ENCODE measurements at places on chromosomes 7 and 10.

DNA sequence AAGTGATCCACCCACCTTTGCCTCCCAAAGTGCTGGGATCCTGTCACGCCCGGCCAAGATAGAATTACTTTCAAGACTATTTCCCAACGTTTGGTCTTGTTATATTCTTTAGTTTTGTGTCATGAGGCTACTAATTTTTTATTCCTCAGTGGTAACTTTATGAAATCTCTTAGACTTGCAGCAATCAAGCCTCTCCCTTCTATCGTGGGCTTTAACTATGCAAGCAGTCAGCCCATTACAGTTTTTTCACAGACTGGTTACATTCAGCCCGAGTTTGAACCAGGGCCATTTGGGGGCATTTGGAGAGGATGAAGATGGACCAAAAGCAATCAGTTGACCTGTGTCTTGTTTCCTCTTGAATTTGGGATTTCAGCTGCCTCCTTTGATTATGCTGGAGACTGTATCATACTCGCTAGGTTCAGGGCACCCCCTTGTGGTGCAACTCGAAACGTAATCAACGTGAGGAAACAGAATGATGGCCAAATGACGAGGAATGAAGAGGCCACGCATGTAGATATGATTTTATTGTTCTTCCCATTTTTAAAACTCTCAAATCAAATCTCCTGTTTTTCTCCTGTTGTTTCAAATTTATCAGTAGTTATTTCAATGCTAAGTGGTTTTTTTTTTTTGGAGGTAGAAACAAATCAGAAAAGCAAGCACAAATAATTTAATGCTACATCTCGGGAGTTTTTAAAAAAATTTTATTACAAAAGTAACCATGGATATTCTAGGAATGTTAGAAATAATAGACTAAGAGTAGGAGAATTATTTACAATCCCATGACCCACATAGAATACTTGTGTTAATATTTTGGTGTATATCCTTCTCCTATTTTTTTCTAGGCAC, 151.6 kb downstream of the KIAA1217 start:
- peak; percentile 2 for DNase-seq

DNA sequence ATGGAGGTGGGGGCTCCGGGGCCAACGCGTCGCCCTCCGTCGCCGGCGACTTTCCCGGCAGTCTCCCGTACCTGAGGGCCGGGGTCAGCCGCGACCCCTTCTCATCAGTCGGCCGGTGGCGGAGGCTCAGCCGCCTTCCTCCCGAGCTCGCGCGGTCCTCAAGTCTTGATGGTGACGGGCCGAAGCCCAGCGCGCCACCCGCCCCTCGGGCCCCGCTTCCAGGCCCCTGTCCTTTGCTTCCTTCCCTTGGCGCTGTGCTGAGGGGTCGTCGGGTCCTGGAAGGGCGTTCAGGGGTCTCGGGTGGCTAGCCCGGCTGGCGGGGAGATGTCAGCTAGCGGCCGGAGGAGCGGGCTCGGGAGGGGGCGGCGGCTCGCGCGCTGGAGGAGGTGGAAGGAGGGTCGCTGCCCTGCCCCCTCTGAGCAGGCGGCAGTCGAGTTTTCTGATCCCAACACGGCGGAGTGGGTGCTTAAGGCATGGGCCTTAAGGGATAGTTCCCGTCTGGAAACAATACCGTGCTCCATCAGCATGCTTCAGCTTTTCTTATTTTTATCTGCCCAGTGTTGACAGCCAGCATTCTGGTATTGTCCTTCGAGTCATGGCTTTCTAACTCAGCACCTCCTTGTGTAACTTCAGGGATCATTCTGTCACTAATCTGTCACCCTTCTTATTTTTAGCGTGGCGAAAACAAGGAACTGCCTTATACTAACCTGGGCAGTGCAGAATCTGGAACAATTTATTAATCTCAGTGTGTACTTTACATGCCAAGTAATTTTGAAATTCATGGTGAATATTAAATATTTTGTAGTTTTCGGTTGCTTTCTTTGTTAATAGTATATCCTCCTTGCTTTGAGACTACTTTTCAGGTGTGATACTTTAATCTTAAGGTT, 748 bp downstream of the PHTF2 start:
- DNase-seq = no peak

DNA sequence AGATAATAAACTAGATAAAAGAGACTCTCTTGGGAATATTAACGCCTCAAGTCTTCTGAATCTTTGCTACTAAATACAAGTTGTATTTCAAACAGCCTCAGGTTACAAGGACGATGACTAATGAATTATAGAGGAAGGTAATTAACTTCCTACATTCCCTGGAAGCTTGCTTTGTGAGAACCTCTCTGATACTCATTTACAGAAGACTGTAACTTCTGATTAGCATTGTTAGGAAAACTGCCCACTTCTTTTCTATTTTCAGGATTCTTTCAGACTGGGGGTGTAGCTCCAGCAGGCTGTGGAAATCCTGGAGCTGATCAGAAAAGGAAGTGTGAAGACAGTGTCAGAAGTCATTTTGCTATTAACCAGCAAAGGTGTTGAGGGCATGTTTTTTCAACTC, 316.7 kb upstream of the NPSR1 start:
- no peak for DNase-seq

DNA sequence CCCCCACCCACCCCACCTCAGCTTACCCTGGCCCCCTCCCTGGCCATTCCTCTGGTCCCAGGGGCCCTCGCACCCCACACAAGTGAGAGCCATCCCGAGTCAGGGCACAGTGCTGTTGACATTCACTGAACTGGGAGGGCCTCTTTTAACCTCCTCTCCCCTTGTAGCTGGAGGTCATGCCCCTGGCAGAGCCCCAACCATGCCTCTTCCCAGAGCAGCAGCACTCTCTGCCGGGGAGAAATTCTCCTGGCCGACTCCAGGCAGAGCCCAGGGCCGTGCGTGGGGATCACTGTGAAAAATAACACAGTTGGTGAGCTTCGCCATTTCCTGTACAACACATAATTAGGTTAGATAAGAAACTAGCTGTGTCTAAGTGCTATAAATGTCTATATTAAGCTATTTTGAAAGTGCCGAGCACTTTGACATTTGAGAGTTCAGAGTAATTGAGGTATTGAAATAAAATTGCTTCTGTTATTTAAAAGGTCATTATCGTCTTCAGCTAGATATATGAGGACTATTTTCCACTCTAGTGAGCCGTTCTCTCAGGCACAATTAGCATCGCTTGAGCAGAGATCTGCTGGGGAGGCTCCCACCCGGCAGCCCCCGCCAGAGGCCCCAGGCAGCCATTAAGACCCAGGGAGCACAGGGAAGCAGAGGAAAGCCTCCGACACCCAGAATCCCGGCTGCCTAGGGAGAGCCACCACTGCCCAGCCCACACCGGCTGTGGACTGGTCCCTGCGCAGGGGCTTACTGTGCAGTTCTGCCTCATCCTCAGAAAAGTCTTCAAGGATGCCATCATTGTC, 62.4 kb upstream of the LRRC18 start:
- no peak for DNase-seq

GRCh38 chr10:122551450-122551849, 9.1 kb upstream of the DMBT1 start:
- no peak for DNase-seq

DNA sequence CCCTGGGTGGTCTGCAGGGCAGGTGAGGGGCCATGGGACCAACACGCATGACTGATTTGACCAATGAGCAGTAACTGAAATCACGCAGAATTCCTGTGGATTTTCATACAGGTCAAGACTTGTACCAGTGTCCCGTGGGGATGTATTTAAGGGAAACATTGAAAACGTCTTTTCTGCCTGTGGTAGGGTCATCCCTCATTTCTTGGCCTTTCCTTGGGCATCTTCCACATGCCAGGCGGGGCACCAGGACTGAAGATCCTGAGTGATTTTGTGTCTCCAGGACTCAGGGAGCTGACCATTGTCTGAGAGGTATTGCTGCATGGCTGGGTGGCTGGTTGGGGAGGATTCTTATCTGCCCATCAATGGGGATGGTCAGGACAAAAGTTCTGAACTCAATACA, 289.0 kb downstream of the GLRX3 start:
- DNase-seq = no peak

DNA sequence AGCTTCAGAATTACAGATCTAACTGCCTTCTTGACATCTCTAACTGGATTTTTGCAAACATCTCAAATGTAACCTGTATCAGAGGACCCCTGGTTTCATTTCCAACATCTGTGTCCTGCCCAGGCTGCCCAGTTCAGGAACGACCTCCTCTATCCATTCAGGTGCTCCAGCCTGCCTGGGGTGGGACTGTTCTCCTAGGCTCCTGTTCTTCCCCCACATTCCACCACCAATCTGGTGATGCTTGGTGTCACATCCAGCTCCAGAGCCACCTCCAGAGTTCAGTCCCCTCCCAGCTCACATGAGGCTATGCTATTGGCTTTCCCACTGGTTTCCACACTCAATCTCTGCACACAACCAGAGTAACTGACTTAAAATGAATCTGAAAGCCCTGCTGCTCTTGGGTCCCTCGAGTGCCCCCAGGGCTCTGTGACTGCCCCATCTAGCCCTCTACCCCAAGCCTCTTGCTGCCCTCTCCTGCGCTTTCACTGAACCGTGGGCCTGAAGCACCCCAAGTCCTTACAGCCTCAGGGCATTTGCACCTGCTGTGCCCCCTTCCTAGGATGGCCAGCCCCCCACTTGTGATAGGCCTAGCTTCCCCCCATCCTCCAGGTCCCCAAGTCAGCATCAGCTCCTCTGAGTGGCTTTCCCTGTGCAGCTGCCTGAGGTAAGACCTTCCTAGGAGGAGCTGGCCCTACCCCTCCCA, 46.1 kb downstream of the PPIF start:
- DNase-seq = no peak

DNA sequence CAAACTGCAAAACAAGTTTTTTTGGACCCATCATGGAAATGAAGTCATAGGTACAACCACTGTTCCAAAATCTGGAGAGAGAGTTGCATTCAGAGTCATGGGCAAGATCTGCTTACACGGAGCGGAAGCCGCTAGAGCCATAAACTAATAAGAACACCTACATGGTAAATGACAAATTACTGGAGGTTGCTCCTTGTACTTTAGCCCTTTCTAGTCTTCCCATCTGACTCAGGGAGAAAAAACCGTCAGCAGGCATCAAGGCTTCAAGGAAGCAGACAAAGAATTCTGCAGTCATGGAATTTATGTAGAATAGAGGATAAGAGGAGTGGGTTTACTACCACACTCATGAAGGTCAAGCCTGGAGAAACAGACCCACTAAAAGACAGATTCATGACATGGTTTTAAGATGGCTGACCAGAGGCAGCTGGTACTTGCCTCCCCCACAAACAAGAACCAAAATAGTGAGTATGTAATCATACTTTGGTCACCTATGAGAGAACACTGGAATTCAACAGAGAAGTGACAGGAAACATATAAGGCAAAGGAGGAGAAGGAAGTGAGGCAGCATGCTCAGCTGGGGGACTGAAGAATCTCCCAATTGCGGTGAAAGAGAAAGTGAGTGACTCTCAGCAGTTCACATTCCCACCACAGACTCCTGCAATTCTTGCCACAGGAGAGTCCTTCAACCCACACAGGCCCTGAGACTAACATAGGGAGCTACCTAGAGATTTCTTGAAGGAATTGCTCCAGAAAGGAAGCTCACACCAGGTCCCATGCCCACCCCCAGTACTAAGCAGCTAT, 42.4 kb upstream of the ASAH2 start:
- DNase-seq = no peak

DNA sequence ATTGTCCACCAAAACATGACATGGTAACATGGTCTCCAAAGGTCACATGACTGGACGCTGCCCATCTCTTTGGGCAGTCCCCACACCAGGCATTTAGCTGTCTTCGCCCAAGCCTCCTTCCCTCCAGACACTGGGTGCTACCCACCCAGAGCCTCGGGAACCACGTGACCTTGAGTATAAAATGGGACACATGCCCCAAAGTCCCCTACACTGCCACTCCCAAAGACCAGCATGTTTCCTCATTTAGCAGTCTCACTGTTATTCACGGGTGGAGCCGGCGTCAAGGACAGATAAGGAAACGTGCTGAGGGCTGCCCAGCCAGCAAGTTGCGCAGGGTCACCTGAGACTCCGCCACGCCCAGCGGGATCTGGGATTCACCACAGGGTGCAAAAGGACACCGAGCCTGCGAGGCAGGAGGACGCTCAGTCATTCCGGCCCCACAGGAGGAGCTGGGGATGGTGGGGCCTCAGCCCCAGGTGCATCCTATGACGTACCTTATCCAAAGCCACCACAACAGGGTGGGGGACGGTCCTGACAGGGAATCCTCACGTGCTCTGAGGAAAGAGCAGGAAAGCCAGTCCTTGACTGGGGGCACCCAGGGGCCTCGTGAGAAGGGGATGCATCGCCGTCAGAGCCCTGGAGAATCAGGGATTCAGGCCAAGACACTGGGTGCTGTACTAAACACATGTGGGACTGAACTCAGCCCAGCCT, 226.9 kb downstream of the TNS3 start:
- DNase-seq = no peak

DNA sequence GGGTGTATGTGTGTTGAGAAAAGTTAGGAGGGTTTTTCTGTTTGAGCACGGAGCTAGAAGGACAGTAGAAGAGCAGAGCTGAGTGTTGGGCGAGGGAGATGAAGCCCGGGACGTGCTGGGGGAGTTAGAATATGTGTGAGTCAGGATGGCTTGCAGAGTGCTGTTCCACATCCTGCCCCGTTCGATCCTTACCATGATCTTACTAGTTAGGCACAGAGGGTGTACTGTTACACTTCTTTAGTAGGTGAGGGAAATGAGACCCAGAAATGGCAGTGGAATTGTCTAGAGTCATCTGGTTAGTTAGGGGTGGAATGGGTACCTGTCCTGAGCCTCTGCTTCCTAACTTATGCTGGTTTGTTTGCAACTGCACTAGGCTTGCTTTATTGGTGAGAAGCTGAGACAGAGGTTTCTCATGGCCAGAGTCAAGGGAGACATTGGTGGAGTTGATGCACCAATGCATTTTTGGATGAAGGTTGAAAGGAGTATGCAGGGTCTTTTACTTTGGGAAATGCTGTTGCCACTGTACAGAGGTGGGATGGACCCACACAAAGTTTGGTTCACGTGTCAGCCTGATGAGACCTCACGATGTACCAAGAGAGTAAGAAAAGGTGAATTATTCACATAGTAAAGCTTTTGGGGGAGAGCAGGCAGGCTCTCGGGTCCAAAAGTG, 42.4 kb downstream of the CCNY start:
- no peak for DNase-seq

DNA sequence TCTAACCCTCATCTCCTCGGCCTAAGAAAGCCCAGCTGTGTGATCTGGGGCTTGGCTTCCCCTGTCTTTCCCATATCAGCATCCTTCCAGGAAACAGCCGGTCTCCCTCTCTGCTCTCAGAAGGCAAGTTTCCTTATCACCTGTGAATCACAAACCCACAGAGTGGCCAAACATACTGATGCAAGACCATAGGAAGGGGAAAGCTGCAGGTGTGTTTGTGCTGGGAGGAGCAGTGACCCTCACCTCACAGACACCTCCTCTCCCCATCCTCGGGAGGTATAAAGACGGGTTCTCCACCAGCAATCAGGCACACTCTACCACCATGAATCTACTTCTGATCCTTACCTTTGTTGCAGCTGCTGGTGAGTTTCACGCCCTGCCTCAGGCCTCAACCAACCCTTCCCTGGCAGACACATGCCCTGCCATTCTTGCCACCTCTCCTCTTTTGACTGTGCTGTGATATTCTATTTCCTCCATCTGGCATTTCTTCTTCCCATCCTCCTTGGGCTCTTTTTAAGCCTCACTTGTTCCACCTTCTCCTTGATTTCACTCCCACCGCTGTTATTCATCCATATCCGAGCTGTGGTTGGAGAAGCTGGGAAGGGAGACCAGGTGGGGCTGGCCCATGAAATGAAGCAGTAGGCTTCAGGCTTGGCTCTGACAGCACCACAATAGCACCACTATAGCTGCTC, at the start of gene PRSS2:
PRSS2 (plus strand) TSS at position 310 of the 692 bp plus-strand sequence; CDS start at position 323, 13 bp downstream.
- no peak for DNase-seq

All from NCI-H774 (cell line).